Stimulated activated CD8-positive, alpha-beta memory T cell treated with anti-CD3 and anti-CD28 coated beads, Interleukin-12 subunit alpha, Interleukin-12 subunit beta, amount 100 ng/mL, for 4 hours (primary cell): ENCODE measurements at places on chromosomes 2 and 18.

DNA sequence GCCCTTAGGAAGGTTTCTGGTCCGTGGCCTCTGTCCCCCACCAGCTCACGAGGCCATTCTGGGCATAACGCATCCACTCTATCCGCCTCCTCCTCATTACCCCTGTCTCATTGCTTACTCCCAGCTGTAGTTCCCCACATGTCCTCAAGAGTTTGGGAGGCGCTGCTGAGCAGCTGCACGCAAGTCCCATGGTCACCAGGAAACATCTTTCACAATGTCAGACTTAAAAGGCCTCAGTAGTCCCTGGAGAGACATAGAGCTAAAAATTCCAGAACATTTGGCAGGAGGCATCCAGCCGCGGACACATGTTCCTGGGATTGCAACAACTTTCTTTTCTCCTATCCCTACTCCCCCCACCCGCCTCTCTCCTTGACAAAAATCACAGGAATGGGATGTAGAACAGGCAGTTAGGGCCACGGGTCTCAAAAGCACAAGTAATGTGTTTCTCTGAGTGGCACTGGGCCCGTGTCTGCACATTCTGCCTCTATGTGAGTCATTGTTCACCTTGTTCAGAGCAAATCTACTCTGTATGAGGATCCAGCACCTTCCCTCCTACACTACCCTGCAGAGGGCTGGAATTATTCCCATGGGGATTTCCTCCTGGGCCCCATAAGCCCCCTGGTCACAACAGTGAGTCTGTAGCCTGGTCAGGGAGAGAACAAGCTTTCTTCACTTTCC lies 8.1 kb downstream of the LBH start:
- no peak for DNase-seq

- DNase-seq: no peak
These were observed 10.9 kb downstream of the UXS1 start for GRCh38 chr2:106183101-106183696.

- DNase-seq: no peak
These were observed 11.4 kb upstream of the CIDEA start for GRCh38 chr18:12242658-12243260.

- no peak for DNase-seq
These were observed 87.1 kb downstream of the GPR39 start for GRCh38 chr2:132503701-132504100.

DNA sequence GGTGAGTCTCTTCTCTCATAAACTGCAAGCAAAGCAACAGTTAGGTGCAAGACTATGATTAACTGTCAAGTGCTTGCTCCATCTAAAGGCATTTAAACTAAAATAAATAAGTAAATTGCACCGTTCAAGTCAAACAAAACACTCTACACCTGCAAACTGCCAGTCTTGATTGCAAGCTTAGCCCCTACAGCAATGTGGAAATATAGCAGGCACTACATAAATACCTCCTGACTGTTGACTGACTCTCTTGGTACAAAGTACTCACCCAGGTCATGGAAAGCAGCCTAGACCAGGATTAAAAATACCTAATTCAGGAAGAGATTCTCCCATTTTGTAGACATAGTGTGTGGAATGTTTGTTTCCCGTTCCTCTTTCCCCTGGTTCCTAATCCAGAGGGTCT lies 176.6 kb upstream of the KLHL29 start:
- DNase-seq: no peak

GRCh38 chr2:140718999-140719398 lies 1411.8 kb downstream of the LRP1B start:
- DNase-seq: no peak

DNA sequence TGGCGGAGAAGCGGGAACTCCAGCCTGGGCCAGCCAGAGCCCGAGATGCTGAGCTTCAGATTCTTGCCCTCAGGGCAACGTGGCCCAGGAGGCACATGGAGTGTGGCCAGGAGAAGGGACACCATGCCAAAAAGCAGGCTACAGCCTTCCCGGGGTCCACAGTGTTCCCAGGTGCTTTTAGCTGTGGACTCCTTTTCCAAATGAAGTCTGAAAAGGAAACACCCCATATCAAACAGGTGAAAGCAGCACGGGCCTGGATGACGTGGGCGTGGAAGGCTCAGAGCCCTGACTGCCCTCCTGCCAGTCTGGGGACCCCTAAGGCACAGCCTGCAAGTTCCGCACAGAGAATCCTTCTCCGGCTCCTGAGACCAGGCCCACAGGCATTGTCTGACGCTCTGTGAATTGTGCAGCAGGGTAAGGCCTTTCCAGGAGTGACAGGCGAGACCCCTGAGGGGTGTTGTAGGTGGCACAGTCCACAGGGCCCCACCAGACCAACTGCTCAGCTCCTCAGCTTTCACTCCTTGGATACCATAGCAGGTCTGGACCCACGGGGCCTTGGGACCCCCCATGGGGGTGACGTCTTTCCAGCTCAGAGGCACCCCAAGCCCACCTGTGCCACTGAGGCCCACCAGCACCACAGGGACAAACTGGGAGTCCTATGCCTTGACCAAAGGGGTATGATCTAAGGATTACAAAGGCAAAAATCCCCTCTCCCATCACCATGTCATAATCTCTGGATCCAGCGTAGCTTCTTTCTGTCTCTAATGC lies 69.6 kb upstream of the RAB6C start:
- DNase-seq: no peak

- DNase-seq: no peak
These were observed 75.6 kb upstream of the PKDCC start for GRCh38 chr2:41972179-41972578.

- no peak for DNase-seq
These were observed 98.6 kb downstream of the NOL10 start for GRCh38 chr2:10591207-10591606.

DNA sequence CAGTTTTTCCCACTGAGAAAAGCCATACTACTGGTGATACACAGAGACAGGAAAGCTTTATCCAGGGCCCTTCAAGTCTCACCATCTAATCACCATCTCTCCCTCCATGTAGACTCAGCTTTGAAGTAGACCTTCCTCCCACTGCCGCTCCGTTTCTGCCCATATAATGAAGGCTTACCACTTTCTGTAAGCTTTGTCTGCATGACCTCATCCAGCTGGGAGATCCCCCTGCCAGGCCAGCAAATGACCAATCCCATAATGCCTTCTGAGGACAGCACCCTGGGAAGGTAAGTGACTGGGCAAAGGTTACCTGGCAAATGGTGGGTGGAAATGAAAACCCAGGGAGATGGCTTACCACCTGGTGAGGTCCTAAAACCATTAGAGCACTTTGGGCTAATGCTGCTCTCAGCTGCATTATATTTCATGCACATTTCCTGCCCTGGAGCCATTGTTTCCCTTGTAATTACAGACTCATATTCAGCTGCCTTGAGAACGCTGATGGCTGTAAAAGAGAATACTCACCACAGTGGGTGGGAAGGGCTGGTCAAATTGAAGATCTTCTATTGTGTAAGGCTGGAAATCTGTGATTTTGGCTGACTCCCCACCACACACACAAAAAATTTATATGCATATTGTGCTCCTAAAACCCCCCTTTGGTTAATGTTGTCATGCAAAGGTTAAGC lies 350.7 kb upstream of the SYT4 start:
- DNase-seq: no peak

DNA sequence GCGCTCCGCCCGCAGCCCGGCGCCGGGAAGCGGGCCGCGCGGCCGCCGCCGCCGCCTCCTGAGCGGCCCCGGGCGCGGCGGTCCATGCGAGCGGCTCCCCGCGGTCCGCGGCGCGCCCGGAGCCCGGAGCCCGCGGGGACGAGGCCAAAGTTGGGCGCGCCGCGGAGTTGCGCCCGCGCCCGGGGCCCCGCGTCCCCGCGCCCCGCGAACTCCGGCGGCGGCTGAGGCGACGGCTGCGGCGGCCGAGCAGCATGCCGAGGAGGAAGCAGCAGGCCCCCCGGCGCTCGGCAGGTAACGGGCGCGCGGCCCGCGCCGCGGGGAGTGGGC lies 992 bp downstream of the TSHZ1 start:
- DNase-seq: no peak

GRCh38 chr2:239130041-239130440 lies 270.8 kb downstream of the HDAC4 start:
- DNase-seq: no peak

DNA sequence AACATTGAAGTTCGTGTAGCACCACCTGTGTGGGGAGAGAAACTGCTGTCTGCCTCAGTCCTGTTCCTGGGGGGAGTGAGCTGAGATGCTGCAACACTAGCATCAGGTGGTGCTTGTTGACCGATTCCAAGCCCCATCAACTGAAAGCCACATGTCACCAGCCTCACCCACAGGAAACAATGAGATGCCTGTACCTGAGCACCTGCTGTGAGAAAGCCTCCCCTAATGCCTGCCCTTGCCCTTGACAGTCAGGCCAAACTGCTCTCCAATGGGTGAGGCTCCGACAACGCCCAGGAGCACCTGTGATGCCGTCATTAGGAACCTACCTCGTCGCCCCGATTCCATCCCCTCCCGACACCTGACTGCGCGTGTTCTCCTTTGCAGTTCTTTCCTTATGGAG lies 104.6 kb downstream of the SMC6 start:
- DNase-seq: no peak

- no peak for DNase-seq
These were observed 135.9 kb downstream of the ABCA12 start for GRCh38 chr2:215002500-215002899.

DNA sequence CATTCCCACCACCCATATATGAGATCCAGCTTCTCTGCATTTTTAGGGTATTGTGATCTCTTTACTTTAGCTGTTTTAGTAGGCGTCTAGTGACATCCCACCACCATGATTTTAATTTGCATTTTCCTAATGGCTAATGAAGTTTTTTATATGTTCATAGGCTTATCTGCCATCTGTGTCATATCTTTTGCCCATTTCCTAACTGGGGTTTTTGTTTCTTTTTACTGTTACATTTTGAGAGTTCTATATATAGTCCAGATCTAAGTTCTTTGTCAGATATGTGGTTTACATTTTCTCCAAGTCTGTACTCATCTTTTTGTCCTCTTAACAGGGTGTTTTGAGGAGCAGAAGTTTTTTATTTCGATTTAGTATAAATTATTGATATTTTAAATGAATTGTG lies 39.6 kb downstream of the PTPN2 start:
- no peak for DNase-seq

DNA sequence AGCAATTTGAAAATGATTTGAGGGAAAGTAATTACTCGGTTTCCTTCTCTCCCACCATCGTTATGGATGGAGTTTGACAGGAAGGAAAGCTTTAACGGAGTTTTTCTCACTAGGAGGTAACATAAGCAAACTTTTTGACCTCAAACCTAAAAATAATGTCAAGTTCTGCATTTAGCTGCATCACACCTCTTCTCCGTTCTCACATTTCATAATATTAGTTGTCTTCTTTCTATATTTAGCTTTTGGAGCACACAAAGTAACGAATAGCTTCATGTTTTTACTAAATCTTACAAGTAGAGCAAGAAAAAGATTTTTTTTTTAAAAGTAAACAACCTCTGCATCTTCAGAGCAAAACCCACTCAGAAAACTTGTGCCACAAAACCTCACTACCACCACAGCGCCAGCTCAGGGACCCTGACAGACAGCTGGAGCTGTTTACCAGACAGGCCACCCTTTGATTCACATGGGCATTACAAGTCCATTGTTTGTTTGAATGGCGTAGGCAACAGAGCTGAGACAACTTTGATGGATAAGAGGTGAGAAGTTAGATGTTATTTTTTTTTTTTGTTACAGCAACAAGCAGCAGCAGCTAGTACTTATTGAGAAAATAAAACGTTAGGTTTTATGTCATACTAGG lies 21.9 kb upstream of the ICOS start:
- no peak for DNase-seq

GRCh38 chr2:23637011-23637778 lies 252.2 kb downstream of the KLHL29 start:
- no peak for DNase-seq

- no peak for DNase-seq
These were observed 312.3 kb upstream of the PKDCC start for GRCh38 chr2:41735476-41735875.

GRCh38 chr2:187978356-187978755 lies 313.3 kb upstream of the GULP1 start:
- DNase-seq: no peak

DNA sequence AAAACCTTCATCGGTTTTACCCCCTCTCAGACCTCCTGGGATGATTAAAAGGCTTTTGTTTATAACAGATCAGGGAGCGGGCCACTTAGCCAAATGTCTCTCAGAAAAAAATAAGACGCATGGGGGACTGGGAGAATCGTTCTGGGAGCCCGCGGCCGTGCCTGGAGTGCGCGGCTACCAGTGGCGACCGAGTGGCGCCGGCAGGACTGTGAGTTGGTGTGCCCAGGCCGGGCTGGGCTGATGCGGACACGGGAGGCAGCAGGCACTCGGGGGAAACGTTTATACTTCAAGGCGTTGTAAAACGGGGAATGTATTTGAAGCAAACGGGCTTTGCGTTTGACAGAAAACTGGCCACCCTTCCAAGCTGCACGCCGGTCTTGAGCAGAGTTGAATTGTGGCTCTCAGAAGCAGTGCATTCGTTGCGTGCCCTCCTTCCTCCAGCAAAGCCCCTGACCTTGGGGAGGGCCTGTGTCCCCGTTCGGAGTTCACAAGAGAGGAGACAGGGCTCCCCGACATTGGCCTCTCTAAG lies 4.7 kb upstream of the HOXD10 start:
- no peak for DNase-seq

GRCh38 chr2:232860593-232861241 lies 9.3 kb upstream of the SNORC start:
- DNase-seq: no peak

GRCh38 chr2:134610871-134611270 lies 107.9 kb downstream of the TMEM163 start:
- DNase-seq: no peak

DNA sequence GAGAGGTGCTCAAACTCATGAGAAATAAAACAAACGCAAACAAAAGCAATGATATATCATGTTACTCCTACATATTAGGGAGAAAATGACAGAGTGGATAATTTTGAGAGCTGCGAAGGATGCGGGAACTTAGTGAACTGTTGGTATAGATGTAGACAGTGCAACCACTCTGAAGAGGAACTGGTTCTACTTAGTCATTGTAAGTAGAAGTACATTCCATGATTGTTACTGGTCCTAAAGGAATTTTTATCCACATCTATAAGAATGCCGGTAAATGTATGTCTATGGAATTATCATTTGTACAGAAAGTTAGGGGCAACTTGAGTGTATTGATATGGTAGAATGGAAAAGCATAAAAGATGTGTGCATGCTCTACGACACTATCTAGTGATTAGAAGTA lies 1238.4 kb downstream of the LRP1B start:
- no peak for DNase-seq

DNA sequence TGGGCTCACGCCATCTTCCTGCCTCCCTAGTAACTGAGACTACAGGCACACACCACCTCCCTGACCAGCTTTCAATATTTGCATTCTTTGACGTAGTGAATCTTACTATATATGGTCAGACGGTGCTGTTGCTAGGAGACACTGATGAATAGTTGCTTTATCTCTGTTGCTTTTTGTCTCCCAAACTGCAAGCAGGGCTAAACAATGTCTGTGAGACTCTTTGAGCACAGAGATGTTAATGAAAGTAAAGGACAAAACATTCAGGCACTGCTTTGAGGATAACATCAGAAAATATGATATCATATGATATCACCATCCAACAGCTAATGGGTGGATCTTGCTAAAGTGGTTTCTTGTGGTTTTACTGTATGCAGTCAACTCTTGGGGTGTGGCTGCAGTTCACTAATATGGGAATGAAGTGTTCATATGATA lies 43.0 kb downstream of the EMILIN2 start:
- DNase-seq: no peak
